ENCODE measurements at places on chromosomes 13 and 19. TPM values are rescaled to one million over a fixed set of nuclear protein-coding genes. Genes with fewer than 3 reads are reported as not detected.

The TRPM4 gene
- total RNA-seq = 16.5 TPM

The PSG1 gene
- 0.09 TPM for total RNA-seq

The PEAK3 gene
- not detected for total RNA-seq

The KLK14 gene
- total RNA-seq = not detected

The PRSS57 gene
- total RNA-seq = not detected

The CLDN10 gene
- total RNA-seq = not detected

The TUBGCP3 gene
- 10.5 TPM for total RNA-seq

The CERS4 gene
- 14.5 TPM for total RNA-seq

The IL4I1 gene
- 0.46 TPM for total RNA-seq

The CEACAM7 gene
- not detected for total RNA-seq

The CEACAM21 gene
- total RNA-seq = not detected

The FCGBP gene
- total RNA-seq = 0.14 TPM

The FGF14 gene
- total RNA-seq = 0.14 TPM

The PEX11G gene
- 3.8 TPM for total RNA-seq

The NLRP8 gene
- total RNA-seq = not detected

The CGB1 gene
- total RNA-seq = not detected

The FAM216B gene
- total RNA-seq = 0.09 TPM

The CYP4F8 gene
- total RNA-seq = 0.14 TPM

The FXYD1 gene
- 2.4 TPM for total RNA-seq

The CEACAM1 gene
- total RNA-seq = not detected

The KIR2DL1 gene
- total RNA-seq = not detected

The LCP1 gene
- 0.28 TPM for total RNA-seq

The LSM14A gene
- 73.2 TPM for total RNA-seq

The BTBD2 gene
- total RNA-seq = 36.4 TPM

The SULT2B1 gene
- 0.09 TPM for total RNA-seq

The ALKBH7 gene
- total RNA-seq = 30.6 TPM

The ATP1A3 gene
- total RNA-seq = under 0.01 TPM

The DNAJC3 gene
- total RNA-seq = 66.2 TPM

The HCN2 gene
- 0.71 TPM for total RNA-seq

The ADM5 gene
- 0.28 TPM for total RNA-seq

The ZNF471 gene
- 4.7 TPM for total RNA-seq

The ZNF382 gene
- total RNA-seq = 6.4 TPM

The GJA3 gene
- 0.57 TPM for total RNA-seq

The RHPN2 gene
- 2.2 TPM for total RNA-seq

The MISP3 gene
- total RNA-seq = 0.28 TPM

The C19orf67 gene
- total RNA-seq = not detected

The MEIOSIN gene
- total RNA-seq = not detected

The CEACAM20 gene
- total RNA-seq = not detected

The NLRP7 gene
- not detected for total RNA-seq

The ATXN8OS gene
- total RNA-seq = not detected

The GGACT gene
- 2.9 TPM for total RNA-seq

The MADCAM1 gene
- total RNA-seq = 0.14 TPM

The PPM1N gene
- 2.6 TPM for total RNA-seq

The NUMBL gene
- 19.4 TPM for total RNA-seq

The KLK12 gene
- not detected for total RNA-seq

The PNMA8C gene
- 0.14 TPM for total RNA-seq

The SPINT2 gene
- total RNA-seq = 1.1 TPM

Measured in smooth muscle cell of bladder (primary cell).